NCI-H187 treated with DMSO at 0.1 percent for 48 hours (cell line): ENCODE measurements at places on chromosomes 11 and 22.

DNA sequence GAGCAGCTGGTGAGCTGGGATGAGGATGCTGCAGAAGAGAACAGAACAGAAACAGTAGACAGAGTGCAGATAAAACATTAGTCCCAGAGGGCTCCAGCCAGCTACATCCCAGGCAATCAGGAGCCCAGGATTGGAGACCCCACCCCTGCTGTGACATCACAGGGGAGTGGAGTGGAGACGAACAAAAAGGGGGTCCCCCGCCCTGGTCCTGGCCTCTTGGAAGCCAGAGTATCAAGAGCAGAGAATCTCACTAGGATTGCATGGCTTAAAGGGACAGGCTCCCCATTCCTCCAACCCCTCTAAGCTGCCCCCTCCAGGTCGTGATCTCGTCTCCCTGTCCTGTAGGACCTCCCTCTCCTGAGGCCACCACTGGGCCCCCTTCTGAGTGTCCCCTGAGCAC lies at the start of gene P2RX3:
Gene P2RX3, plus strand, starts transcription at position 211 of the 400 bp plus-strand sequence. CDS start 199 bp downstream, outside the sequence.
- DNase-seq, result no peak

DNA sequence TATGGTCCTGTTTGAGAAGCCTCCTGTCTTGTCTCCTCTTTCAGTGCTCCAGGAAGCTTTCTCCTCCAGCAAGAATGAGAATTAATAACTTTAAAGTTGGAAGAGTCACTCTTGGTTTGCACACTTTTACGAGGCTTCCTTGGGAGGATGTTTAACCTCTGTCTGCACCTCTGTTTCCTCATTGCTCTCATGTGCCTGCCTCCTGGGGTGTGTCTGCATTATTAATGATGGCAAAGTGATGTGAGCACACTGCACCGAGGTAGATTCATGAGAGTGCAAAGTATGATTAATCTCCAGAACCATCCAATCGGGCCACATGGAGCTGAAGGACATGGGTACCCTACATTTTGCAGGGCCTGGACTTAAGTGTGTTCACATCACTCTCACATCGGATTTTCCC lies 73.5 kb upstream of the TENM4 start:
- no peak for DNase-seq

GRCh38 chr11:9150501-9150900 lies 59.1 kb upstream of the SCUBE2 start:
- no peak for DNase-seq

DNA sequence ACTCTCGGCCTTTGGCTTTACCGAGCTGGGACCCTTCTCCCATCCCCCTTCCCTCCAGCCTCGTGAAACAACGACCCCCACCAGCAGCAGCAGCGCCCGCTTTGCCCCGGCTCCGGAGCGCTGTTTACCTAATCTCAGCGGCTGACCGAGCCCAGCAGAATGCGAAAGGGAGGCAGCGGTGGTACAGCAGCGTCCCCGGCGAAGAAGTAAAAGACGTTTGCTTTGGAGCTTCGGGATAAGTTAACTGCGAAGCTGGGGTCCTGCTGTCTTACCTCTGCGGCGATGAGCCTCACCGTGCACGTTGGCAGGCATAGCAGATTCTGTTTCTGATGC lies 2.0 kb upstream of the LARGE1 start:
- DNase-seq, result no peak

GRCh38 chr11:72141066-72141465 lies 5.5 kb downstream of the FOLR3 start:
- DNase-seq, result no peak
